Naive thymus-derived CD4-positive, alpha-beta T cell (primary cell): ENCODE measurements at places on chromosomes 11 and 22. TPM values are rescaled to one million over a fixed set of nuclear protein-coding genes. Genes with fewer than 3 reads are reported as not detected.

The NCF4 gene
- 0.24 TPM for polyA plus RNA-seq

The PSMD13 gene
- 215 TPM for polyA plus RNA-seq

The FGF19 gene
- polyA plus RNA-seq, result not detected

The PKNOX2 gene
- not detected for polyA plus RNA-seq

The ZNRD2 gene
- polyA plus RNA-seq, result 82.6 TPM

The LARGE2 gene
- 0.24 TPM for polyA plus RNA-seq

The C11orf52 gene
- 0.26 TPM for polyA plus RNA-seq

The PTPRJ gene
- polyA plus RNA-seq, result 7.0 TPM

DNA sequence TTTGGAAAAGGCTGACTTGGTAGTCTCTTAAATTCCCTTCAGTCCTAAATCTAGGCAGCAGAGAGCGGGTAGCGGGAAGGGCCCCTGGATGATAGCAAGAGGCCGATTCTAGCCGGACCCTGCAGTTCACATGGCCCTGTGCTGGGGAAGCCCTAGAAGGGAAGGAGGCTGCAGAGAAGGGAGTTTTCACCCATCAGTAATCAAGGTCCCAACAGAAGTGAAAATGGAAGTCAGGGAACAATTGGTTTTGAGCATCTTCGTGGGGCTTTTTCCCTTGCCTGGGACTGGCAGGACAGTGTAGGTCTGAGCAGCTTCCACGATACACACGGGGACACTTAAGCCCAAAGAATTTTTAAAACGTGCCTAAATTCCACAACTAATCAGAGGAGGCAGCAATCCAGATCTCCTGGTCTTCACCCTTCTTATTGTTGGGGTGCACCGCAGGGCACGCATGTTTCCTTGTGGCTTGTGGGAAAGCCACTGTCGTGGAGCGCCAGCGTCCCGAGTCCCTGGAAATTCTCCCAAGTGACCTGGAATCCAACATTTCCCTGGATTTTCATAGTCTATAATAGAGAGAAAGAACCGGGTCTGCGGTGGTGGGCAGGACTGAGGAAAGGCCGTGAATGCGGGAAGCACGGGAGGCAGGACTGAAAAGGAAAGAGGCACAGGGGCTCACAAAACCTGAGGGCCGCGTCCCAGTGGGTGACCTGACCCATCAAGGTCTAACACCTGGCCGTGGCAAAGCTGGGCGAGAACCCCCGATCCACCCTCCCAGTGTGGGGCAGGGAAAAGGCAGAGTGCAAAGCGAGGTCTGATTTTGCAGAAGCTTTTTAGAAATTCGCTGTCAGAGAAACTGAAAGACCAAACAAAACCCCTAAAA is 846 bp upstream of the OAF start:
- H3K27me3 ChIP-seq, result no peaks in the 10 kb centered on the region
- H3K27ac ChIP-seq, result peak overlapping the region; percentile 8
- peaks cover 8% of the 10 kb centered on the region for H3K4me1 ChIP-seq
- DNase-seq, result no peak
- no peaks in the 10 kb centered on the region for H3K36me3 ChIP-seq
- H3K4me3 ChIP-seq, result peak overlapping the region; percentile 80

DNA sequence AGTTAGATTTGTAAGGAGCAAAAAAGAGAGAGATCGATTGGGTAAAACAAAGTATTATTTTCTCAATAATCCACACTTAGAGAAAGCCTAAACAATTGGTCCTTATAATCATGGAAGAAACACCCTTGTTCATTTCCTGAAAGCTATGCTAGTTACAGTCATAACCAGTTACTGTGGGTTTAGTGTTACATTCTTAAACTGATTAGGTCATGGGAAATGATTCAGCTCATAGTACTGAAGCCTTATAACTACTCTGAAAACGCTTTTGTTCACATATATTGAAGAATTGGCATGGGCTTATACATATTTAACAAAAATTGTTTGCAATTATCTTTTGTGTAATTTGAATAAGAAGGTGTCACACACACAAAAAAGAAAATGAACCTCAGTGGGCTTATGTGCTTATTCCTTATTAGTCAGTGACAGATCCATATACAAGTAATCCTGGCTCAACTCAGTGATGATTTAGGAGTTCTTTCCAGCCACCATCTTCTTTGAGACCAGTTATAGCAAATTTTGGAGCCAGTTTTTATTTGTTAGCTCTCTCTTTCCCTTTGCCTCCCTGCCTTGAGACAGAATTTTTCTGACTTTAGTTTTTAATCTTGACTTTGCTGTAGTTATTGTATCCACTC is 198.5 kb upstream of the CTSC start:
- no peaks in the 10 kb centered on the region for H3K4me1 ChIP-seq
- no peak overlapping the region for H3K27ac ChIP-seq
- DNase-seq, result no peak
- H3K4me3 ChIP-seq, result no peak overlapping the region

DNA sequence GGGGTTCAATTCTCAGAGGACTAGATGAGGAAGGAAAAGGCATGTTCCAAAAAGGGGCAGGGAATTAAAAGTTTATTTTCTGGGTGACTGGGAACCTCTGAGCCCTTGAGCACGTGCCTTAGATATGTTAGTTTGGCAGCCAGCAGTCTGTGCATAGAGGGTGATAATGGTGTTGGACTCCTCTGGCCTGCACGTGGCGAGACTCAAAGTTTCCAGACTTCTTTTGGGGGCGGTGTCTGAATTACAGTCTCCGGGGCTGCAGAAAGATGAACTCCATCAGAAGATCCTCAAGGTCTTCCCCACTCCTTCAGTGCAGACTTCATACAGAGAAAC is 861 bp upstream of the ZNRF3 start:
- H3K36me3 ChIP-seq, result no peaks in the 10 kb centered on the region
- H3K27me3 ChIP-seq, result no peaks in the 10 kb centered on the region
- peaks cover 12% of the 10 kb centered on the region for H3K4me1 ChIP-seq

- no peaks in the 10 kb centered on the region for H3K36me3 ChIP-seq
- no peak for DNase-seq
- no peak overlapping the region for H3K27ac ChIP-seq
- H3K4me1 ChIP-seq, result no peaks in the 10 kb centered on the region
- no peak overlapping the region for H3K4me3 ChIP-seq
Observed at GRCh38 chr11:105334025-105334714, 194.6 kb upstream of the CARD18 start.

GRCh38 chr22:20222764-20223420 is 45.2 kb downstream of the RTN4R start:
- H3K27me3 ChIP-seq, result no peaks in the 10 kb centered on the region
- no peak overlapping the region for H3K4me3 ChIP-seq
- H3K36me3 ChIP-seq, result no peaks in the 10 kb centered on the region
- no peak for DNase-seq
- no peaks in the 10 kb centered on the region for H3K4me1 ChIP-seq

GRCh38 chr11:121431820-121432526 is 20.1 kb upstream of the SORL1 start:
- peaks cover 19% of the 10 kb centered on the region for H3K4me1 ChIP-seq
- H3K4me3 ChIP-seq, result no peak overlapping the region
- no peaks in the 10 kb centered on the region for H3K36me3 ChIP-seq
- no peaks in the 10 kb centered on the region for H3K27me3 ChIP-seq

GRCh38 chr11:123150882-123151281 is 44.2 kb downstream of the CLMP start:
- no peak overlapping the region for H3K4me3 ChIP-seq
- no peak overlapping the region for H3K27ac ChIP-seq
- DNase-seq, result no peak
- no peaks in the 10 kb centered on the region for H3K4me1 ChIP-seq
- no peaks in the 10 kb centered on the region for H3K27me3 ChIP-seq
- no peaks in the 10 kb centered on the region for H3K36me3 ChIP-seq

GRCh38 chr11:121578251-121578976 is 125.6 kb upstream of the SORL1-AS1 start:
- no peak overlapping the region for H3K27ac ChIP-seq
- H3K4me1 ChIP-seq, result peaks cover 14% of the 10 kb centered on the region
- no peak for DNase-seq

DNA sequence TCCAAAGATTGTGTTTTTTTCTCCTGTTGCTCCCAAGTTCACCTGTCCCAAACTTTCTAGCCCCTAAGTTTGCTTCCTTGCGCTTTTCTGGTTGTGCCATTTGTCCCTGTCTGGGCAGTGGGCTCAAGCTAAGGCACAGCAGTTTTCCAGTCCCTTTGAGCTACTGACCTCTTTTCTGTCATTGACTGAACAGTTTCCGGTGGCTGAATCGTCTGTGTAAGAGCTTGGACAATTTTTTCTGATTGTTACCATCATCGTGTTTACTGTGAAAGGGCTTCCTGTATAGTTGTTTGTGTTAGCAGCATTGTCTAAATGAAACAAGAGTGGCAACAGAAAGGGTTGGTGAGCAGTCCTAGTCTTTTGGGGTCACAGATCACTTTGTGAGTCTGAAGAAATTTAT is 49.8 kb downstream of the BMAL1 start:
- no peak overlapping the region for H3K27ac ChIP-seq
- H3K27me3 ChIP-seq, result no peaks in the 10 kb centered on the region
- no peak overlapping the region for H3K4me3 ChIP-seq
- DNase-seq, result no peak

GRCh38 chr11:103779054-103779453 is 257.4 kb upstream of the DDI1 start:
- no peak for DNase-seq
- H3K27ac ChIP-seq, result no peak overlapping the region
- no peaks in the 10 kb centered on the region for H3K36me3 ChIP-seq
- H3K4me1 ChIP-seq, result no peaks in the 10 kb centered on the region

DNA sequence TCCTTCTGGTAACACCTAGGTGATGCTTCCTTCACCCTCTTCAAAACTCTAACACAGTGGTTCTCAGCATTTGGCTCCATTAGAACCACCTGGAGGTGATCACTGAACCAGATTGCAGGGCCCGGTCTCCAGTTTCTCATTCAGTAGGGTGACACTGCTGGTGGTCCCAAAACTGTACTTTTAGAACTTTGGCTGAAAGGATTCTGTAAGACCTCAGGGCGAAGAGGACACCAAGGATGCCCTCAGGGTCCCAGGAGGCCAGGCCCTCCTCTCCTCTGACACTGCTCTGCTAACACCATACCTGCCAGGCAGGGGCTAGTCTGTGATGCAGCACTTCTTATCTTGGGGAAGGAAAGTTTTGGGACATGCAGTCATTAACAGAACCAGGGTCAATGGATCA is 9.0 kb downstream of the VSTM5 start:
- no peaks in the 10 kb centered on the region for H3K36me3 ChIP-seq
- no peak overlapping the region for H3K4me3 ChIP-seq
- no peaks in the 10 kb centered on the region for H3K27me3 ChIP-seq
- no peaks in the 10 kb centered on the region for H3K4me1 ChIP-seq

GRCh38 chr11:65425971-65426838 is 3.6 kb downstream of the NEAT1 start:
- peak; percentile 59 for DNase-seq
- no peaks in the 10 kb centered on the region for H3K36me3 ChIP-seq
- H3K4me3 ChIP-seq, result peak overlapping the region; percentile 74
- no peaks in the 10 kb centered on the region for H3K27me3 ChIP-seq

DNA sequence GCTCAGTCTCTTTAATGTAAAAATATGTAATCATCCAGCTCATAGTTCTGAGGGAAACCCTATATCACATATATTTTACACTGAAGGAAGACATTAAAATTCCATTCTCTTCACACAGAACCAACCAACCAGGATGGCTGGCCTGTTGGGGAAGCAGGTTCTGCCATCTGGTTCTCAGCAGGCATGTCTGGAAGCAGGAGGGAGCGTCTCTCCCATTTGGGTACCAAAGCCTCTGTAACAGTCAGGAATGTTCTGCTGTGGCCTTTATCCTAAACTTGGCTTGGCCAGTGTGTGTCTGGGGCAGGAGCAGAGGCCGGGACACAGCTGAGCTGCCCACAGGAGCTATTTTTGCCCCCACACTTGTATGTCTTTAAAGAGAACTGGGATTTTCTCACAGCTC is 29.2 kb downstream of the SGSM3 start:
- no peak for DNase-seq
- H3K4me3 ChIP-seq, result no peak overlapping the region

DNA sequence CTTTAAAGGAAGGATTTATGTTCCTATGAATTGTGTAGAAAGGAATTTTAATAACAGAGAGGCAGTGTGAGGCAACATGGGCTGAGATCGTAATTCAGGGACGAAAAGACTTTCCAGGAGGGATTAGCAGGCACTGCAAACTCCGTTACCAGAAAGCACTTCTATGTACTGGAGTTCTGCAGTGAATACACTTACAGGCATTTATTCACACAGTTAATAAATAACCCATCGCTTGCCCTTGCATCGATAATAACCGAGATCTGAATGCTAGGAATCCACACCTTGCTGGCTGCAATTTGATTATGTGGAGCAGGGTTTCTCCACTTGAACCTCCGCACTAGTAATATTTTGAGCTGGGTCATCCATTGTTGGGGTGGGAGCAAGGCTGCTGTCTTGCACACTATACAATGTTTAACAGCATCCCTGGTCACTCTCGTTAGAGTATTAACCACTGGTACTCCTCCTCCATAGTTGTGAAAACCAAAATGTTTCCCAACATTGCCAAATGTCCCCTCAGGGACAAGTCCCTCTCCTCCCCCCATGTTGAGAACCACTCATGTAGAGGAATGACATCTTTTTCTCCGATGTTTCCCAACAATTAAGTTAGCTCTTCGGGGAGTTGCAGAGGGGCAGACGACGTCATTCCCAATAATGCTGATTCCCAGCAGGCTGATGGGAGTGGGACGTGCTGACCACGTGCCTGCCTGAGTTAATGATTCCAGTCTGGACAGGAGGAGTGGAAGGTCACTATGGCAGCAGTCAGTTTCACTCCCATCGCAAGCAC is 99.5 kb downstream of the SNX19 start:
- no peaks in the 10 kb centered on the region for H3K27me3 ChIP-seq
- no peaks in the 10 kb centered on the region for H3K36me3 ChIP-seq
- H3K4me3 ChIP-seq, result no peak overlapping the region
- no peak overlapping the region for H3K27ac ChIP-seq

- H3K36me3 ChIP-seq, result no peaks in the 10 kb centered on the region
- H3K4me3 ChIP-seq, result no peak overlapping the region
- H3K27me3 ChIP-seq, result no peaks in the 10 kb centered on the region
- no peak overlapping the region for H3K27ac ChIP-seq
- H3K4me1 ChIP-seq, result no peaks in the 10 kb centered on the region
Observed at GRCh38 chr11:95404370-95404769, 173.4 kb upstream of the SESN3 start.

GRCh38 chr11:72824020-72824419 is 9.8 kb downstream of the ATG16L2 start:
- H3K36me3 ChIP-seq, result peaks cover 74% of the 10 kb centered on the region
- no peaks in the 10 kb centered on the region for H3K27me3 ChIP-seq
- DNase-seq, result no peak
- H3K27ac ChIP-seq, result peak overlapping the region; percentile 61

- DNase-seq, result no peak
- H3K4me1 ChIP-seq, result no peaks in the 10 kb centered on the region
- H3K4me3 ChIP-seq, result no peak overlapping the region
- H3K27me3 ChIP-seq, result no peaks in the 10 kb centered on the region
Observed at GRCh38 chr22:27670701-27671412, 130.7 kb downstream of the MN1 start.

GRCh38 chr22:27284324-27284723 is 517.2 kb downstream of the MN1 start:
- H3K36me3 ChIP-seq, result no peaks in the 10 kb centered on the region
- H3K4me1 ChIP-seq, result no peaks in the 10 kb centered on the region
- no peak overlapping the region for H3K4me3 ChIP-seq
- DNase-seq, result no peak
- no peaks in the 10 kb centered on the region for H3K27me3 ChIP-seq
- no peak overlapping the region for H3K27ac ChIP-seq
